ENCODE measurements at places on chromosomes 3 and 15.

GRCh38 chr3:142817356-142817755 is 71.5 kb downstream of the PCOLCE2 start:
- DNase-seq, result no peak

- DNase-seq, result no peak
Observed at GRCh38 chr15:88618686-88619085, 2.5 kb upstream of the AEN start.

DNA sequence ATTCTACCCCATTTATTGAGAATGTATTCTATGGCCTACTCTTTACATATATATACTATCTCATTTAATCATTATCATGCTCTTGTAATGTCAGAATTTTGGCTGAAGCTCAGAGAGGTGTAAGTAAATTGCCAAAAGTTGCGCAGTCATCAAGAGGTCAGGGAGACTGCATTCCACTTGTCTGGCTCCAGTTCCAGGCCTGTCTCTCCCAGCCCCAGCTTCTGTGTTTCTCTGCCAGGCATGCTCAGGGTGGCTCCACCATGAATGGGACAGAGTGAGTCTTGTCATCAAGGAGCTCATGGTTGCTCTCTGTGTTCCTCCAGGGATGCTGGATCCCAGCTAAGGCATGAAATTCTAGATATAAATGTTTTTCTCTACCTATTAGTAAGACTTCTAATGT is 635.1 kb upstream of the MDFIC2 start:
- no peak for DNase-seq

DNA sequence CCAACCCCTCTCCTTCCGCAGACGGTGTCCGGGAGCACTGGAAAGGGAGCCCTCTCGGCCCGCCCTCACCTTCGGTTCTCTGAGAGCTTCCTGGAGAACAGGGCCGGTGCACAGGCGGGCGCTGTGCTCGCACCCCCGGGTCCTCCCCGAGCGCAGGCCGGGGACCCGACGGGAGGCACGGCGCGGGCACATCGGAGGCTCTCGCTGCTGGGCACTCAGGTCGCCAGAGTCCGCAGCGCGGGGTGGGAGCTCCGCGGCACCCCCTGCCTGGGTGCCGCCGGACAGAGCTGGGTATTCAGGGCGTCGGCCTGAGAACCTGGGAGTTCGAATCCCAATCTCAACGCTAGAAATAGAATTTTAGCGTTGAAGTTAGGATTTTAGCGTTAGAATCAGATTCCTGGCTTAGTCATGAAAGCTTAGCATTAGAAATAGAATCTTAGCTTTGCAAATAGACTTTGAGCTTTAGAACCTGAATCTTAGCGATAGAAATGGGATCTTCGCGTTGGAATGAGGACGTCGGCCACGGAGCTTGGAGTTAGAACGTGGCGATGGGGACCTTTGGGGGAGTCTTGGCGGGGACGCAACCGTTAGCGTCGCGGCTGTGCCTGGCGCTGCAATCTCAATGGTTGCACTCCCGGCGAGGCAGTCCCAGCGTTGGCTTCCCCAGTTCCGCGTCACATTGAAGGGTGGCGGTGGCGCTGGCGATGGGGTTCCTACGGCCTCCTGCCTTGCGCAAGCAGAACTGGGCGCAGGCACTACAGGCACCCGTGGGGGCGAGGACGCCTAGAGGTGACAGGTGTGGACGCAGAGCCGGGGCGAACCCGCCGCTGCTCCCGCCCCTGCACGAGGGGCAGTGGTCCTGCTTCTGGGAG is 549 bp downstream of the TRH start:
- DNase-seq, result peak; percentile 65

DNA sequence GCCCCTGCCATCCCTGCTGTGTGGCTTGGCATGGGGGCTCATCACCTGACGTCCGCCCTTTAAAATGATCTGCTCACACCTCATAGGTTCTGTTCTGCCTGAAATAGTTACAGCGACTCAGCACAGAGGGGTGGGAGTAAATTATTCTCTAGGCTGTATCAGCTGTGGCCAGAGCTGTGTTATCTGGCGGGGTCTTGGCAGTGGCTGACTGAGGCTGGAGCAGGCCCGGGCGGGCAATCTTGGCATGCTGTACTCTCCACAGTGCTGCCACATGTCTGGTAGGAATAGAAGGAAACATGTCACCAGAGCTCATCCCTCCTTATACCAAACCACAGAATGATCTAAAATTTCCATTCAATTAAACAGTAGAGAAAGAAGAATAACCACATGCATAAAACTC is 499.9 kb upstream of the LMCD1 start:
- peak; percentile 27 for DNase-seq

GRCh38 chr15:98221144-98221543 is 260.6 kb downstream of the ARRDC4 start:
- DNase-seq, result no peak

All from SK-N-SH (cell line).